RWPE1 (cell line): ENCODE measurements at places on chromosomes 6 and 20.
A peak's percentile ranks its signal among the peaks of the same experiment; 100 is the strongest.

- DNase-seq: no peak
Observed at GRCh38 chr6:149387779-149388512, 12.1 kb upstream of the SUMO4 start.

DNA sequence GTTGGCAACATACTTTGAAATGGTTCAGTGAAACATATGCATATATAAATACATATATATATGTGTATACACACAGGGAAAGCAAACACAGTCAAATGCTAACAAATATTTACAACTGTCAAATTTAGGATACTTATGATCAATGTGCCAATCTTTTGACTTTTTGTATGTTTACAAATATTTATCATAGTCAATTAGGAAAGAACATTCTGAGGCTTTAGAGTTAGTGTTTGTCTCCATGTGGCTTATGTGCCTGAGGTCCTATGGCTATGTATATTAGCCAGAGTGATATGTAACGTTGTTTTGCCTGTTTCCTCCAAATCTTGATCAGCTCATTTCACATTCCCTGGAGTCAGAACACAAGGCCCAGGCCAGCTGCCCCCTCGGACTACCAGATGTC, 126.5 kb upstream of the MAN1A1 start:
- no peak for DNase-seq

DNA sequence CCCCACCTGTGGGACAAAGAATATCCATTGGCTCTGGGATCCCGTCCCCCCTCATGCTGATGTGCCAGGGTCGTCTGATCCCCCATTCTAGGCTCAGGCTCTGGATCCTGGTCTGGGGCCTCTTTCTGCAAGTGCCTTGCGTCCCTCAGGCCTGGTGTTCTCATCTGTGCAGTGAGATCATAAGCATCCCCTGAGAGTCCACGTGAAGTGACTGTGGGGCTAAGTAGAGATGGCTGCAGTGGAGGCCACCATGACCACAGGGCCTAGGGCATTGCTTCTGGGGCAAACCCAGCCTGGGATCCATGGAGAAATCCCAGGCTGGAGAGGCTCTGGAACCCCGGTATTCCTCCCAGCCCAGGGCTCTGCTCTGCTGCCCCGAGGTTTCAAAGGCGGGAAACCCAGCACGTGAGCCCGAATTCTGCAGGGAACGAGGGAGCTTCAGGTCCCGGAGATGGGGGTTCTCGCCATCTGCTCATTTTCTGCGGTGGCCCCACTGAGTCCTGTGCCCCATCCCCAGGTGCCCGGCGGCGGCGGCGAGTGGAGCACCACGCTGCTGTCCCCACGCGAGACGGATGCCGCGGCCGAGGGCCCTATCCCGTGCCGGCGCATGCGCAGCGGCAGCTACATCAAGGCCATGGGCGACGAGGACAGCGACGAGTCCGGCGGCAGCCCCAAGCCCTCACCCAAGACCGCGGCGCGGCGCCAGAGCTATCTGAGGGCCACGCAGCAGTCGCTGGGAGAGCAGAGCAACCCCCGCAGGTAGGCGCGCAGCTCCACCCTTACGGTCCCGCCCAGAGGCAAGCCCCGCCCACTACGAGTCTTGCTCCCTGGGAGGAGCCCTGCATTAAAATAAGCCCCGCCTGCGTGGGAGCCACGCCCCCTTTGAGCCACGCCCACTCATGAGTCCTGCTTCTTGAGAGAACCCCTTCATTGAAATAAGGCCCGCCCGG, 105.5 kb upstream of the MYL9 start:
- DNase-seq: peak; percentile 95

- DNase-seq: no peak
Observed at GRCh38 chr20:40776466-40777457, 87.7 kb upstream of the MAFB start.

GRCh38 chr6:44976677-44977641, 351.2 kb upstream of the RUNX2 start:
- no peak for DNase-seq

DNA sequence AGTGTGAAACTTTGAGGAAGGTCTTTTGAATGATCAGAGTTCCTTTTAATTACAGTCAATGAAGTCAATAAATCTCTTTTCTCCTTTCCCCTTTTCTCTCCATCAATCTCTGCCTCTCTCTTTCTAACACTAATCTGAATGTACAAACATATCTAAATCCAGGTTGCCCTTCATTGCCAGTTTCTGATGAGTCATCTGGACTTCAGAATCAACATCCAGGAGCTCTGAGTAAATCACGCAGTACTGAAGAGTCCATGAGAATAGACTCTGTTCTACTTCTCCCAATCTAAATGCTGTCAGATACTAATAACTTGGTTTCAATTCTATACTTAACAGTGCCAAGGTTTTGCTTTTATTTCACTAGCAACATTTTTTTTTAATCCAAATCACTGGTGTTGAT, 238.7 kb upstream of the THEMIS start:
- peak; percentile 8 for DNase-seq

DNA sequence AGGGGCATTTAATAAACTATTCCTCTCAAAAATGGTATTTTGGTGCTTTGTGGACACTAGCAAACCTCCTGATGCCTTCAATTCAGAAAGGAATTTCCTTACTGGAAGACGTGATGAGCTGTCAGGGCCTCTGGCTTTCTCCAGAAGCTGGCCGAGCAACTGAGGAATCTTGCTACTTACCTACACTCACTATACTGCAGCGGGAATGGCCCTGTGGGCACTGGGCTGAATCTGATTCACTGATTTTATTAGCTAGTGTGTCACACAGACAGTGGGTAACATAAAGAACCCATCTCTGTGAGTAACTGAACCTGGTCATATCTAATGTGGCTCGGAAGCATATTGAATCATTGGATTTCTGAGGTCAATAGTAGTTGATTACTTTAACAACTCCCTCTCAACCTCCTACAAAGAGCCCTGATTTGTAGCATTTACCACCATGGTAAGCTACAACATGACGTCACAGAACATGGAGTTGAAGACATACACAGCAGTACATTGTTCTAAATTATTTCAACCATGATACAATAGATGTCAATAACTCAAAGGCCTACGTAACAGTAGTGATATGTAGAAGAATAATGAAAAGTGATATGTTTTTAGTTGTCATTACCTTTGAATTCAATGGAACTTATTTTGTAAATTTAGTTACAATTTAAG, 232.1 kb downstream of the SYNE1 start:
- no peak for DNase-seq

DNA sequence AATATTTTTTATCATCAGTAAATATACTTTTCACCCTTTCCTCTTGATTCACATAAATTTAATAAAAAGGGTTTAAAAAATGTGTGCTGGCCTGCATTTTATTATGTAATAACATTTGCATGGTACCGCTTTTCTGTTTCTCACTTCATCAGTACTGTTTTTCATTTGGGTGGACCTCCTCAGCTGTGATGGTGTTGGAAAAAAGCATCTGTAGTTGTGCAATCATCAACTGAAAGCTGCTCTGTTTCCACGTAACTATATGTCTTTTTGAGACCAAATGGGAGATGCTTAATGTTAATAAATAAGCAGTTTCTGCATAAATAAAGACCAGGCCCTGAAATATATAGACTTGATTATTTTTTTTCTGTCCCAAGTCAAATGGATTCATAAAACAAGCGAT, 31.6 kb upstream of the CENPW start:
- DNase-seq: no peak
